ENCODE measurements at places on chromosomes 3 and 15.

DNA sequence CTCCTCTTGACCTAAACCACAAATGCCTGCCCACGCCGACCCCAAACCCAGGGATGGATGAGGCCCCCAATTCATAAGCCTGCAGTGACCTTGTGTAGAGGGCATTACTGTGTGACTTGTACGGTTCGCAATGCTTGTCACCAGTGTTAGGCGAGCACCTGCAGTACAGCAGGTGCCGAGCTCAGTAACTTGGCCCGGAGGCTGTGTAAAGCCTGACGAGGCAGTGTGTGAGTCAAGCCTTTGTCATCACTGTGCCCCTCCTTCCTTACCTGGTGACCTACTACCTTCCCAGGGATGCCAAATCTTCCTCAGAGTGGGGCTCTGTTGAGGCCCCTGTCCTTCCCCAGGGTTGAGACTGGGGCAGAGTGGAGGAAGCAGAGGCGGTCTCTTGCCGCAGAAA is 37.2 kb upstream of the TMEM115 start:
- no peak for DNase-seq

DNA sequence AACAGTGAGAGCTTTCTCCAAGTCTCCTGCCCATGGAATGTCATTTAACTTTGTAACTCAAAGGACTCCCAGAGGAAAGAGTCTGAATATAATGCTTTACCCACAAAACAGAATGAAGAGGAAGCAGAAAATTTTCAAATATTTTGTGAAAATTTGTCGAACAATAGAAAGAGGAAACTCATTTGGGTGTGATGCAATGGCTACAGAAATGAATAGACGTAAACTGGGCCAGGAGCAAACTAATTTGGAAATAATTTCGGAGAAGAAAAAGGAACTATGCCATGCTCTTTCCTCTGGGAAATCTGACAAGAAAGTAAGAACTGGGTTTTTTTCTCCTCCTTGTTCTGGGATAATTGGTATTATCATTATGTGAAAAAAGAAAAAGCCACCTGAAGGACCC is 11.2 kb upstream of the SUMF1 start:
- no peak for DNase-seq

DNA sequence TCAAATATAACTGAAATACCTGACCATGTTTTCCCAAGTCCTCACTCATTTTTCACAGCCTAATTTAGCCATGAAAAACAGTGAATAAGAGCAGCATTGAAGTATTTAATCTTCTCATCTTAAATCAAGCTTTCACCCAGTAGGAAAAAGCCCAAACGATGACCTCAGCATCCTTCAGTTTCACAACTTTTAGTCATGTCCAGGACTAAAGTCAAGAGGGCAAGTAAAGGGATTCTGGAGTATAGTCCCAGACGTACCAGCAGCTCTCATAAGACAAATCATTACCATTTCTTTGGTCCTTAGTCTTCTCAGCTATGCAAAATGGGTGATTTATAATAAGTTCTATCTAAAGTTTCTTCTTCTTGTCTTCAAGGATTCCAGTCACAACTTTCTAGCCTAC is 237.3 kb downstream of the IL5RA start:
- DNase-seq, result no peak

- DNase-seq, result peak; percentile 56
These were observed 709.6 kb upstream of the CFAP20DC start for GRCh38 chr3:59759298-59760031.

DNA sequence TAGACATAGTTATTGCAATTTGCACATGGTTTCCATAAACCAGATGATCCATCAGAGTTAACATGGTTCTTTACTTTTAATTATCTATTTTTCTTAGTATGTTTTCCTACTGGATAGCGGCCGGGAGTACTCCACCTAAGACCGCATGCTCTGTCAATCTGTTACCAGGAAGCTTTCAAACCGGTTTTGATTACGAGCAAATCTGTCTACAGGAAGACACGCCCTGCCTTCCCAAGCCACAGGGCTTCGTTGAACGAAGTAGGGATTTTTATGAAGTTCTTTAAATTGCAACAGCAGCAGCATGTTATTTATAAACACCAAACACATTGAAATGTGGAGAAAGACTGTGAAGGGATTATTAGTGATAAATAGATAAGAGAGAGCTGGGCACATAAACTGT is 283.3 kb upstream of the ROBO2 start:
- peak; percentile 73 for DNase-seq
